ENCODE measurements at places on chromosomes 3 and 15.

GRCh38 chr3:1251282-1252060 is 158.6 kb downstream of the CNTN6 start:
- no peak for DNase-seq

DNA sequence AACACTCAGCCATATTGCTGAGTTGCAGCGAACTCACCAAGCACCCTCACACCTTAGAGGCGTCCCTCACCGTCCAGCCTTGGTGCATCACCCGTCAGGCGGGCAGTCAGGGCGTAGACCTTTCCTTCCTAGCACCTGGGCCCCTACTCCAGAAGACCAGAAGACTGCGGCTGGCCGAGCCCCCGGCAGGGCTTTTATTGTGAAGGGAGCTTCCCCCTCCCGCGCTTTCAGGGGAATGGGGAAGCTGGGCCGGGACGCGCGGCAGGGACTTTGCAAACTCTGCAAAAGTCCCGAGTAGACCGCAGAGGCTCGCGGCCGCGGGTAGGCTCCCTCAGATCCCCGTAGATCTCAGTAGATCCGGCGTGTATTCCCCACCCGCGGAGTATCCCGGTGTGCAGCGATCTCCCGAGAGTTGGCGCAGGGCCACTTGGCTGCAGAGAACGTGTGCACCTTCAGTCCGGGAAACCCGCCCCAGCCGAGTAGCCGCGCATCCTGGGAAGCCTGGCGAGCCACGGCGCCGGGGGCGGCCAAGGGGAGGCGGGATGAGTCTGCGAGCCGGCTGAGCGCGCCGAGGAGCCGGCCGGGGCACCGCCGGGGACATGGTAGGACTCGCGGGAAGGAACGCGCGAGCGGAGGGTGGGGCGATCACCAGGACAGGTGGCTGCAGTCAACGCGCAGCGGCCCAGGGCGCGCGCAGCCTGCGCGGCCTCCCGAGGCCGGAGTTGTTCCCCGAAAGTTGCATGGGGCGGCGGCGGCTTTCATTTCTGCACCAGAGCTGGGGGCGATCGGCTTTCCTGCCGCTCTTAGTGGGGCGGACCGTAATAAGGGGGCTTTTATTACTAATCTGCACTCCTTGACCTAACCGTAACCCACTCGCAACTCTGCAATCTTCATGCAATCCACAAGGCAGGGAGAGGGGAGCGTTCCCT is at the start of gene GASK1A:
GASK1A (plus strand) TSS at position 268 of the 929 bp plus-strand sequence; CDS start at position 600, 332 bp downstream.
- DNase-seq = no peak

DNA sequence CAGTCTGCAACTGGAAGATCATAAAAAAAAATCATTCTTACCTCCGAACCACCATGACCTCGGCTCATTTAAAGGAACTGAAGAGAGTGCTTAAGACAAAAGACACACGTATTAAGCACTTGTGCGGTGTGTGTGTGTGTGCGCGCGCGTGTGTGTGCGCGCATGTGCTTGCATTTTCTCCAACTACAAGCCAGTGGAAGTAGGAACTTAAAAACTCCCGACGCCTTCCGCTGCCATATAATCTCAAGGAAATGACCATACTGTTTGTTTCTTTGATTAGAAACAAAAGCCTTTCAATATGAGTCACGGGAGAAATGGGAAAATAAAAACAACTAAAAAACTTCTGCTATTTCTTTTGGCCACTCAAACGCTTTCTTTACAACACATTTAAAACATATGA is 32.4 kb downstream of the FRMD4B start:
- DNase-seq = no peak

DNA sequence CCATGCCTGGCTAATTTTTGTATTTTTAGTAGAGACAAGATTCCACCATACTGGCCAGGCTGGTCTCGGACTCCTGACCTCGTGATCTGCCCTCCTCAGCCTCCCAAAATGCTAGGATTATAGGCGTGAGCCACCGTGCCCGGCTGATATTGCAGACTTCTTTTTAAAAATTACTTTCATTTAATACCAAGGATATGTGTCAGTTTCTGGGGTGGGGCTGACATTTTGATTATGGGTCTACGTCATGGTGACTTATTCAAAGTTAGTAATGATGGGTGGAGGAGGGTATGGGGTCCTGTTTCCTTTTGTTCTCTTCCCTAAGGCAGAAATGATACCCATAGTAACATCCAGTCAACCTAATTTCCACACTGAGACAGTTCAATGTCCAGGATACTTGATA is 34.7 kb downstream of the GBE1 start:
- DNase-seq = no peak

GRCh38 chr3:138806376-138807080 is 28.2 kb downstream of the PIK3CB start:
- no peak for DNase-seq

DNA sequence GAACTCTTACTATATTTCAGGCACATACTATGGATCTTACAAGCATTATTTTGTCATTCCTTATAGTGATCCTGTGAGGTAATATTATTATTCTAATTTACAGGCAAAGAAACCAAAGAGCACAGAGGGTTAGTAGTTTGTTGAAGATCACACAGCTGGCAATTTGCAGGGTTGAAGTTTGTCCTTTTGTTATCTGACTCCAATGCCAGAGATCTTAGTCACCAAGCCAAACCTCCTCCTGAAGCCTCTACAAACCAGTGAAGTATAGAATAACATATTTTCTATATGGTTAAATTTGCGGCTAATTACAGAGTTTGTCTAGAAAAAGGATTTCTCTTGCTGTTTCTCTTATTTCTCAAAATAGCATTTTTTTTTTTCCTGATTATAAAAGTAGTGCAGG is 11.2 kb downstream of the ISLR2 start:
- DNase-seq = no peak

- no peak for DNase-seq
Measured at GRCh38 chr3:52831500-52832301, 1.2 kb upstream of the ITIH4 start.

GRCh38 chr15:59751552-59752413 is 62.7 kb upstream of the BNIP2 start:
- no peak for DNase-seq

GRCh38 chr3:113439606-113440005 is 1.7 kb downstream of the CFAP44 start:
- DNase-seq = no peak

All from NCI-H1436 (cell line).